Ureter (tissue), 1 donor: ENCODE measurements at places on chromosomes 7 and 10. TPM values are rescaled to one million over a fixed set of nuclear protein-coding genes. Genes with fewer than 3 reads are reported as not detected.

GRCh38 chr10:79244068-79244442 lies 103.2 kb upstream of the PPIF start:
- no peak for DNase-seq

DNA sequence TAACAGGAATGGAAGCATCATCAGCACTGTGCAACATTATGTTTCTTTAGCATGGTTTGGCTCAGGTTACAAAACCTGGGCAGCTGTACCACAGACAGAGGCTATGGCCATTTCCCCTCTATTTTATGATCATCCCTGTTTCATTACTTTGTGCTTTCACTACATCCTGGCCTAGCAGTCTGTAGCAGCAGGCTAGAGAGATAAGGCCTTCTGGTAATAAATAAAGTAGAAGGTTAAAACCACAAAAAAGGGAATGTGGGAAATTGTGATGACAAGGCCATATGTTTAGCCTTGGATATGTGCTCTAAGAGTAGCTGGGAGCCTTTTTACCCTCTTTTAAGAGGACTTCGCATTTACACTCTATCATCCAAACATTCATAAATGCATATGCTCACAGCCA lies 266.2 kb upstream of the PHF14 start:
- DNase-seq: no peak

GRCh38 chr7:111486472-111487142 lies 75.7 kb downstream of the IMMP2L start:
- DNase-seq: no peak

DNA sequence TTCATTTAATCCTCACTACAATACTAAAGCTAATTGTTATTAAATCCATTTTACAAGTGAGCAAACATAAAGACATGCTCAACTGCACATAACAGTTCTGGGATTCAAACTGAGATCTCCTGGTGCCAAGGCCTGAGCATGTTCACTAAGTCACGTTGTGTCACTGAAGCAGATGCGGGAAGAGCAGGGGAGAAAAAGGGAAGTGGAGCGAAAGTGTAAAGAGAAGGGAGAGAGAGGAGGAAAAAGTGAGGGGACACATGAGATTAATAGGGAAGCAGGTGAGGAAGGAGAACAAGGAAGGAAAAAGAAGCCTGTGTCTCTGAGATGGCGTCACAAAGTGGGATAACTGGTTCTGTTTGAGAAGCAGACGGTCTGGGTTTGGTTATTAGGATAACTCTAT lies 38.9 kb upstream of the KAT6B start:
- DNase-seq: no peak

DNA sequence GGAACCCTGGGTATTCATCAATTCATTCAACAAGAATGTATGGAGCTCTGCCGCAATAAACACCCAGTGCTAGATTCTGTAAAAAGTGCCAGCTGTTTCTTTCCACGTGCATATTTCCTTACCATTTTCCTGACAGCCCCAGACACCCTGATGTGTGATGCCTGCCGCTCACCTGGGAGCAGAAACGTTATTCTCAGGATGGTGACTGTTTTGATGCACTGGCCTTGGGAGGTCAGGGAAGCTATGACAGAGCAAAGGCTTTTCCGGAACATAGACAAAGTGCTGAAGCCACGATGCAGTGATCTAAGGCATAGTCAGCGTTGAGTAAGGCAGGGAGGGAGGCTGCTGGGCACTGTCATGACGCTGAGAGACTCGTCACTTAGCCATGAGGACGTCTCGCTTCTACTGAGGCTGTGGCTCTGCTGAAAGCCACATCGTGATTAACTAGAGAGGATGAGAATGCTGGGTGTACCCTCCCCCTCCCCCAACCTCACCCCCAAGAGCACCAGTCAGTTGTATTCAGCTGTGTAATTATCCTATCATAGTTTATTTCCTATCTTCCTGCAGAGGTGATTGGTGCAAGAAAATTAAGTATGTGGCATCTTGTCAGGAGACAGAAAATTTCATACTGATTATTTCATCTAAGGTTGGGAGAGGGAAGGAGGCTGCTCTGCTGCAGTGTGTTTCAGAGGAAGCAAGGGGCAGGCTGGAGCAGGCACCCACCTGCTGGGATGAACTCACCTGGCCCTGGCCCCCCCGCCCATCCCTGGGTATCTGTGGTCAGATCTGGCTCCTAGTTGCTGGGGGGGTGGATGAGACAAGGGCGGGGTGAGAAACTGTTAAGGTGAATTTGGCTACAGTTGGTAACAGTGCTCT lies 48.8 kb upstream of the SMNDC1 start:
- no peak for DNase-seq

DNA sequence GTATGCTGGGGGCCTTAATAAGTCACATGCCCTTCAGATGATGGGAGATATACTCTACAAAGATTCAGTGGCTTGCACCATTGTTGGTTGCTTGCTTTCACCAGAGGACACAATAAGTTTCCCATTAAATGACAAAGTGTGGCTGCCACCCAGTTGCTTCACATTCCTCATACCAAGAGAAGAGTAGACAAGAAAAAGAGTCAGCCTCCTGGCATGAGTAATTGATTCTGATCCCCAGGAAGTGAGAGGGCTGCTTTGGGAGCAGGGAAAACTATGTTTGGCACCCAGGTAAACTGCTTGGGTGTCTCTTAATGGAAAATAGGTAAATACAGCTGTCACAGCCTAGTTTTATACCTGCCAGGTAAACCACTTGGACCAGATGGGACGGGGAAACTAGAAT lies 66.7 kb upstream of the IL6 start:
- no peak for DNase-seq

GRCh38 chr10:80437227-80437626 lies 16.9 kb upstream of the TSPAN14 start:
- no peak for DNase-seq

GRCh38 chr10:131703941-131704340 lies 196.9 kb upstream of the PPP2R2D start:
- peak; percentile 34 for DNase-seq

DNA sequence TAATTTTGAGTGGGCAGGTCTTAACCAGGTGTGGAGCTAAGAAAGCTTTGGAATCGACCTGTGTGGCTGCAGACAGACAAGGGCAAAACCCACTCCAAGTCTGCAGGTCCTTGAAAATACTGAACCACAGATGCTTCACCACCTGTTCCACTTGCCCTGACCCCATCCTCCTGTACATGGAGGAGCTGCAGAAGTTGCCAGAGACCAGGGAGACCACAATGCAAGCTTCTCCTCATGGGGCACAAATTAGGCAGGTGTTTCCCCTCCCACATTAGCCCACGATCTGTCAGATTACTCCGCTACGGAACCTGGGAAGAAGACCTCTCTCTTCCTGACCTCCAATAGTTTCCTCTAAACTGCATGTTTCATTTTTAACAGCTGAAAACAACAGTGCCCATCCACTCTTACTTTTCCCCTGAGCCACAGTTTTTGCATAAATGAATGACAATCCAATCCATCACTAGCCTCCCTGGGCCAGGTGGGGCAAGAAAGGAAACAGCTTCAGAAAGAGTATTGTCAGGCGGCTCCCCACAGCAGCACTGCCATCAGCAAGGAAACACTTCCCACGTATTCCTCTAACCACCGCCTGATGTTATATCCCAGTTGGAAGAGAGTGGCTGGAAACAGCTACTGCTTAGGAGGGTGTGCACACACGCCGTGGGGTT lies 141.6 kb downstream of the PRKAG2 start:
- no peak for DNase-seq

GRCh38 chr7:103076764-103077163 lies 1.8 kb downstream of the ARMC10 start:
- DNase-seq: no peak

DNA sequence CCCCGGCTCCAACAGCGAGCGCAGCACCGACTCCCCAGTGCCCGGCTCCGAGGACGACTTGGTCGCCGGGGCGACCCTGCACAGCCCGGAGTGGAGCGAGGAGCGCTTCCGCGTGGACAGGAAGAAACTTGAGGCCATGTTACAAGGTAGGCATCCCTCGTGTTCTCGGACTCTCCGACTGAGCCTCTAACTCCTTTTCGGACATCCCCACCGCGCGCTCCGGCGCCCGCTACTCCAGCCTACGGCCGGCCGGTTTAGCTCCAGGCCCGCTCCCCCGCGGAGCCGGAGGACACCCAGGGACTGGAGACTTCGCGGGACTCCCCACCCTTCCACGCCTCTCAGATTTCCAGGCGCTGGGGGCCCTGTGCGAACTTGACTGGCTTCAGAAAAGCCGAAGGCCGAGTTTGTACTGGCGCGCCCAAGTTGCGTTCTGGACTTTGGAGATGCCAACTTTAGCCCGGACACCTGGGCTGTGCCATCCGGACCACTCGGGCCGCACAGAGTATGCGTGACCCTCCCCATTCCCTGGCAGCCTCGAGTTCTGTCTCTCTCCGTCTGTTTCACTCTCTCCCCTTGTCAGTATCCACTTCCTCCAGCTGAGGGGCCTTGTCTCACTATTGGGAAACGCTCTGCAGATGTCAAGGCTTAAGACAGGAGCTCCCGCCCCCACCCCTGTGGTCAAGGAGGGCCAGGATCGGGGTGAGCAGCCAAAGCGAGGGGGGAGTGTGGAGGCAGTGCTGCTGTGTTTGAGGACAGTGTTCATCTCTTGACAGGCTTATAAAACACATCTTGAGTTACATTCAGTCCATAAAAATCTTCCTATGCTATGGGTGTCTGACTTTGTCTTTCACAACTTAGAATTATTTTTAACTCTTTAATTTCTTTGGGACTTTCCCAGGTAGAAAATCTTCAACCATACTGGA lies 777 bp downstream of the BICC1 start:
- peak; percentile 56 for DNase-seq

GRCh38 chr7:77697535-77697831 lies 1.2 kb downstream of the RSBN1L start:
- DNase-seq: no peak

INPP5F gene
- 19.0 TPM for total RNA-seq

GLUD1 gene
- total RNA-seq: 157 TPM

DNAJC12 gene
- 1.8 TPM for total RNA-seq

SFTPA1 gene
- 0.91 TPM for total RNA-seq

LRRN3 gene
- total RNA-seq: 1.2 TPM

PAX4 gene
- total RNA-seq: not detected

COL28A1 gene
- total RNA-seq: 3.7 TPM
